ENCODE measurements at places on chromosomes 12 and 14. TPM values are rescaled to one million over a fixed set of nuclear protein-coding genes. Genes with fewer than 3 reads are reported as not detected.
A peak's percentile ranks its signal among the peaks of the same experiment; 100 is the strongest.

- H3K27ac ChIP-seq, result peak overlapping the region; percentile 25
- H3K4me1 ChIP-seq, result peaks cover 7% of the 10 kb centered on the region
- H3K4me3 ChIP-seq, result peak overlapping the region; percentile 10
- H3K27me3 ChIP-seq, result no peaks in the 10 kb centered on the region
- H3K36me3 ChIP-seq, result no peaks in the 10 kb centered on the region
These were observed 110.6 kb upstream of the PRMT8 start for GRCh38 chr12:3380200-3381043.

DNA sequence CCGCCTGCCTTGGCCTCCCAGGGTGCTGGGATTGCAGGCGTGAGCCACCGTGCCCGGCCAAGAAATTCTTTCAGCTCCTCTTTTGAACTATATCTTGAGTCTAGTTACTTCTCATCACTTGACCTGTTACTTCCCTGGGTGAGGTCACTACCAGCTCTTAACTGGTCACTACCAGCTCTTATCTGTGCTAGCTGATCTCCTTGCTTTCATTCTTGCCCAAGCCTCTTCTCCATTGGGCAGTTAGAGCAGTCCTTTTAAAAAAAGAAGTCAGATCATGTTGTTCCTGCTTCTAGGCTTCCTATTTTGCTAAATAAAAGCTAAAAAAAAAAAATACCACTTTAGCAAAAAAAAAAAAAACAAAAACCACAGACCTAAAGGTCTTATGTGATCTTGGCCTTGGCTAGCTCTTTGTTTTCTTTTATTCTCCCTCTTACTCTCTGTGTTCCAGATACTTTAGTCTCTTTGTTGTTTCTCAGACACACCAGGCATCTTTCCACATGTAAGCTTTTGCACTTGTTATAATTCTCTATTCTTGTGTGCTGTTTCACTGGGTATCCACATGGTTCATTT lies 63.5 kb downstream of the RAD51B start:
- H3K4me3 ChIP-seq, result no peak overlapping the region
- no peaks in the 10 kb centered on the region for H3K4me1 ChIP-seq
- no peak for DNase-seq
- H3K27me3 ChIP-seq, result no peaks in the 10 kb centered on the region
- H3K27ac ChIP-seq, result no peak overlapping the region
- no peaks in the 10 kb centered on the region for H3K36me3 ChIP-seq

DNA sequence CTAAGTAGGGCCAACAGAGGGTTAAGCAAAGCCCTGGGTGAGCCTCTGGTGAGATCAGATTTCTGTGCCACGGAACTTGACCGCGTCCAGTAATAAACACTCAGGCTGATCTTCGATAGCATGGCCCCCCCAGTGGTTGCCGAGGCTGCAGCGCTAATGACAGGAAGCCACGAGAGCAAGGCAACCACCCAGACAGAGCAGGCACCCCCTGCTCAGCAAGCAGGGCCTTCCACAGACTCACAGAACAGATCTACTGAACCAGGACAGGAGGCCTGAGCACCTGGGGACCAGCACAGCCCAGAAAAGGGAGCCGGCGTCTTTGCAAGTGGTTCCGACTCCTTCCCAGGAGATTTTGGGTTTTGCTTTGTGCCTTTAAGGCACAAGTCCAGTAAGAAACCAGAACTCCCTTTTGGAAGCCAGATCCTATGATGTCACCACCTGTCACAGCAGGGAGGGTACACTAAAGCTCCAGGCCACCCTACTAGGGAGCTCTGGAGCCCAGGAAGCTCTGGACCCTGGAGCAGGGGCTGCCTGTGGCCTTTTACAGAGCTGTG lies 42.3 kb downstream of the BCL11B start:
- no peaks in the 10 kb centered on the region for H3K4me1 ChIP-seq
- no peak overlapping the region for H3K4me3 ChIP-seq
- H3K27ac ChIP-seq, result peak overlapping the region; percentile 56
- DNase-seq, result no peak
- H3K27me3 ChIP-seq, result no peaks in the 10 kb centered on the region

The NDRG2 gene
- total RNA-seq, result 693 TPM

DNA sequence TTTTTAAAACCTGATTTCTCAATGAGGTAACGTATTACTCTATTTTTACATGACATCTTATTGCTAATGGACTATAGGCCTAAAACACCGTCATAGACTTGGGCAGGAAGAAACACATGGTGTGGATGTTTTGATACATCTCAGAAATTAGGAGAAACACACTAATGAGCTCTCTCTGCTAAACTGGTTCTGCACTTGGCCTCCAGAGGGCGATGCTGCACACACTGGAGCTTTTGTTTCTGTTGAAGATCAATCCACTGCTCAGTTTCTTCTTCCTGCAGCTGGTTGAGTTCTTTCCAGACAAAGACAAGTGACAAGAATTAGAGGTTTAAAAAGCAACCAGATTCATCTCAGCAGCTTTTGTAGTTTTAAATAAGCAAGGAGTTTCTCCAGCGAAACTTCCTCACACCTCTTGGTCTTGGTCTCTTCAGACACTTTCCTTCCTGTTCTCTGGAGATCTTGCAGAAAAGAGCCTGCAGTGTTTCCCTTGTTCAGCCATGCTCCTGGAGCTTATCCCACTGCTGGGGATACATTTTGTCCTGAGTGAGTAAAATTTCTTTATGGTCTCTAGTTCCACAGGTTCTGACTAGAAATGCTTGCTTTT lies 178.5 kb upstream of the OR4E1 start:
- no peaks in the 10 kb centered on the region for H3K36me3 ChIP-seq
- no peak overlapping the region for H3K27ac ChIP-seq
- no peak for DNase-seq
- no peaks in the 10 kb centered on the region for H3K4me1 ChIP-seq
- no peak overlapping the region for H3K4me3 ChIP-seq
- H3K27me3 ChIP-seq, result no peaks in the 10 kb centered on the region

The DAO gene
- not detected for total RNA-seq

DNA sequence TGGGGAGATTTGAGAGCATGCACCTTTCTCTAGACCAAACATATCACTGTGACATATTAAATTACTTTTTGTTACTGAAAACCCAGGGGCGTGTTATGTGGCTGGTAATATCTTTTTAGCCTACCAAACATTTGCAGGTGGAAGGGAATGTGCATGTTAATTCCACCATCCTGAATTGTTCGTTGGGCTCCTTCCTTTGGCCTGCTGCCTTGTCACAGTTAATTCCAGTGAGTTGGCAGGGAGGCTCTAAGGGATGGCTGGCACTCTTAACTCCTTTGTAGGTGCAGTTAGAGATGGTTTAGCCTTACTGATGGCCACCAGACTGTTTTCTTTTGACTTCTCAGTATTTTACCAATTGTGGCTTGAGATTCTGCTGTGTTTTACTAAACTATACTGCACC lies 64.5 kb downstream of the DIP2B start:
- no peaks in the 10 kb centered on the region for H3K36me3 ChIP-seq
- H3K4me1 ChIP-seq, result peaks cover 39% of the 10 kb centered on the region
- no peak overlapping the region for H3K4me3 ChIP-seq
- H3K27ac ChIP-seq, result peak overlapping the region; percentile 65
- no peaks in the 10 kb centered on the region for H3K27me3 ChIP-seq
- DNase-seq, result no peak

Data from breast epithelium (tissue), 4 donors.